ENCODE measurements at places on chromosomes 13 and 19.

- DNase-seq: no peak
Observed at GRCh38 chr19:30482956-30483355, 110.8 kb downstream of the ZNF536 start.

DNA sequence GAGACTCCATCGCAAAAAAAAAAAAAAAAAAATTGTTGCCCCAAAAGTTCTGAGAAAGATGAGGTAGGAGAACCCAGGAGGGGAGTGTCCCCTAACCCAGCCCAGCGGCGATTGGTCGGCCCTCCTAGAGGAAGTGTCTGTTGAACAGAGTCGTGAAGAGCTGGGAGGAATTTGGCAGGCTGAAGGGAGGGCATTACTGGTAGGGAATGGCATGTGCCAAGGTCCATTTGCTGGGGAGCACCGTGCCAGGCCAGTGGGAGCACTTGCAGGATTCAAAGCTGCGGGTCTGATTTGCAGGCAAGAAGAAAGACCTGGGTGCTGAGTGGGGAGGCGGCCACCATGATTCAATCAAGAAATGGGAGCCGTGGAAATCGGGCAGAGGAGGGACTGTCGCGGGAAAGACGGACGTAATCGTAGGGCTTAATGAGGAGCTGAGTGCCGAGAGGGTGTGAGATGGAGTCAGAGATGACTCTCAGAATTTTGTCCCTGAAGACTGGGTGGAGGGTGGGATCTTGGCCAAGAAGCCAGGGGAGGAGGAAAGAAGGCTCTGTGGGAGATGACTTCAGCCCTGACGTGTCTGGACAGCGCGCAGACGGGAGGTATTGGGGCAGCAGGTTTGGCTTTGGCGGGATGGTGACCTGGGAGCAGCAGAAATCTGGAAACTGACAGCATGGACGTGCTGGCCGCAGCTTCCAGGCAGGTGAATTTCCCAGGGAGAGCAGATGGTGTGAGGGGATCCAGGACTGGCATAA lies 15.4 kb downstream of the CERS4 start:
- no peak for DNase-seq

- DNase-seq: peak; percentile 64
Observed at GRCh38 chr19:18469069-18469846, 31.3 kb upstream of the ISYNA1 start.

- DNase-seq: peak; percentile 75
Observed at GRCh38 chr19:35013041-35013819, 13.1 kb downstream of the GRAMD1A start.

- DNase-seq: no peak
Observed at GRCh38 chr19:7691497-7691896, 10.4 kb downstream of the FCER2 start.

GRCh38 chr19:2477141-2477710 lies 1.3 kb downstream of the GADD45B start:
- DNase-seq: no peak

- DNase-seq: peak; percentile 86
Observed at GRCh38 chr19:7652061-7652641, 15.2 kb downstream of the STXBP2 start.

GRCh38 chr13:32590266-32590665 lies 4.0 kb downstream of the PDS5B start:
- DNase-seq: no peak
